Inflammatory macrophage treated with lipopolysaccharide for 1 hour (primary cell): ENCODE measurements at places on chromosomes 1 and 21.

- no peak for DNase-seq
Observed at GRCh38 chr1:181894439-181894859, 167.1 kb downstream of the ZNF648 start.

DNA sequence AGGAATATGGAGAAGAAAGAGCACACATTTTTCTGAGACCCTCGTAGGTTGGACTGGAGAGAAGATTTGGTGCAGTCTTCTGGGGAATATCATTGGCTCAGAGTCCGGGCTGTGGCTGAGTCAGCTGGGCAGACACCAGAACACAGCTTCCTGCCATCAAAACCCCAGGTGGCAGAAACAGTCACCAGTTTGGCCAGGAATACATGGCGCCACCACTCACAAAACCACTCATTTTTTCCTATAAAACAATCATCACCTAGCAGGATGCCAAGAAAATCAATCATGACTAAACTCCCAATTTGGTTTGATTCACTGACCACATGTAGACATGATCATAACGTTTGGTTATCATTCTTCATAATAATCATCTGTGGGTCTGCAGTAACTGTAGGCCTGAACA lies 178.1 kb upstream of the PBX1 start:
- DNase-seq = no peak

DNA sequence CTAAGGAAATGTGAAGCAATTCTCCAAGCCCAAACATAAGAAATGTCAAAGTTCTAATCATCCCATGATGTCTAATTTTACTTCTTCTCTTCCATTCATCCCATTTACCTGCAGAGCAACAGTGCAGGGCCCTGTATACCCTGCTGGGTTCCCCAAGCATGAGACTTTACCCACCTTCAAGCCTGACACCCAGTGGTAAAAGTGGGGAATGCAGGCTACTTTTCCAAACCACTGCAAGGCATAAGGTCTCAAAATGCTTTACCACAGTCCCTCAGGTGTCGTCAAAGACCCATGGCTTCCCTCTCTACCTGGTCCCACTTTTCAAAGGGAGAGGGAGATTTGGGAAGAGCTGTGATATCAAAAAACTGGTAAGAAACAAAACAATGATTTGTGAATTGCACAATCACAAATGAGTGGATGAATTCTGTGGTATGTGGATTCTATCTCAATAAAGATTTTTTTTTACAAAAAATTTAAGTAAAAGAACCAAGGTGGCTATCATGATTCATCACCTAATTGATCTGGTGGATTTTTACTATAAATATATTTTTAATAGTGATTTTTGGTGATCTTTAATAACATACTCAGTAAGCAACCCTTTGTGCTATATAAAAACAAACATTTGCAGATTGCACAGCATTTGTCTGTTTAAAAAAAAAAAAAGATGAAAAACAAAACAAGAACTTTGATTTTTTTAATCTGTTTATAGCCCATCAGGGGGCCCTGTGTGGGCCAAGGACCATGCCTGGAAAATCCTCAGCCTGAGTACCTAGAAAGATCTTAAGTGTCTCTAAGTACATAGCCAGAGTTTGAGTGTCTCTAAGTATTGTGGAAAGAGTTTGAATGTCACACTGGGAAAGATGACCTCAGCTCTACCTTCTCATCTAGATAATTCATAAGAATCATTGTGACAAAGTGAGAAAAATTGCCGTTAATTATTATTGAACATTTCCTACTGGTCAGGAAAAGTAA lies 73.1 kb upstream of the GJB5 start:
- DNase-seq = peak; percentile 59

DNA sequence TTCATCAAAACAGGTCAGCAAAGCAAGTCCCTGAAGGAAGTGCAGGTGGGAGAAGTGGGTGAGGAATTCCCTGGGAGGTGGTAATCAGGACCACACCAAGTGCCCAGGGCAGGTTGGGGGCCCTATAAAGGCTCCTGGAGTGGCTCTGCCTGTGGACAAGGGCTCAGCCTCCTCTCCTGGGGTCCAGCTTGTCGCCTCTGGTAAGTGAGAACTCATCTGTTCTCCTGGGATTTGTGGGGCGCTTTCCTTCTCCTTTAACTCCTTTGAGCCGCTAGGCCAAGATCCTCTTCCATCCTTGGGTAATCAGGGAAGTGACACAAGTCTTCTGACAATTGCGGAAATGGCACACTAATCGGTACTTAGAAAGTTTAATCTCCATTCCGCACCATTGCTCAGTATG lies at the start of gene SPRR4:
TSS of gene SPRR4 (plus strand) at position 154 of the 400 bp plus-strand sequence. CDS start 1,243 bp downstream, outside the sequence.
- DNase-seq = no peak

DNA sequence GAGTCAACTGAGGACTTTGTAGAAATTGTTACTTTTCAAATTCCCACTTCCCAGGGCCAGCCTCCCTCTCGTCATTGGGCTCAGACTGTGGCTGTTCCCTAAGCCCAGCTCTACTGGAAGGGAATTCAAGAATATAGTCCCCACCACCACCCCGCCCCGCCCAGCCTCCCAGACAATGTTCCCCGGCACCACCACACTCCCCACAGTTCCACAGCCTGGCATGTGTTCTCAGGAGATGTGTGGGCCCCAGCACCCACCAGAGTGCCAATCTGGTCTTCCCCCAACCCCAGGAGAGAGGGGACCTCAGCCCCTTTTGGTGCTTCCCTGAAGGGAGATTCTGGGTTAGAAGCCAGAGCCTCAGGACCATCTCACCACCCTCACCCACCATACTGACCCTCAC lies 120.1 kb downstream of the SYT2 start:
- no peak for DNase-seq

DNA sequence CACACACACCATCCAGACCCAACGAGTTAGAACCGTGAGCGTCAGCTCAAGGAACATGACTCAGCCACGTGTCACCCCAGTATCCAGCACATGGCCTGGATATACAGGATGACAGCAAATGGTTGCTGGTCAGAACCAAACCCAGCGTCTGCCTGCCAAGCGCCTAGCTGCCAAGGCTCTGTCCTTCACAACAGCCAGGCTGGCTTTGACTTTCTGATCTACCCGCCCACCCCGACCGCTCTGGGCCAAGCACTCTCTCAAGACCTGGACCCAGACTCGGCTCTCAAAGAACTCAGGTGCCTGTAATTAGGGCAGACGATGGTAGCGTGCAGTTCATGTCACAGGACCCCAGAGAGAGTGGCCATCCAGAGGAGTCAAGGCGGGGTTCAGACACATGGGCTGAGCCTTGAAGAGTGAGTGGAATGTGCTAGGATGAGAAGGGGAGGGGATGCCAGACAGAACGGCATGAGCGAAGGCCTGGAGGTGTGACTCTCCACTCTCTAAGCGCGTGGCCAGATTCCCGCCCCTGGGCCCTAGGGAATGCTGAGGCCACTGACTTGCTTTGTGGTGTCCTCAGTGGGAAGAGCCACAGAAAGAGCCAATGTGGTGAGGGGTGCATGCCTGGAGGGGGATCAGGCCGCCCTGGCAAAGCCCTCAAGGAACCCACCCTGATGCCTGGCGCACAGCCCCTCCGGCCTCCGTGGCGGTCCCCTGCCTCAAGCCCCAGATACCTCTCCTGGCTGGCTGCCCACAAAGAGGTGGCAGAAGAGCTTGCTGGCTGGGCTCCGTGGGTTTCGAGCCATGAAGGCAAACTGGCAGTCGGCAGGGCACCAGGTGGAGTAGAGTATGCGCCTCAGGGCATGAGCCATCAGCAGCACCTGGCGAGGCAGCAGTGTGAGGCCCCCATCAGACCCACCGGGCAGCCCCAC lies 7.0 kb downstream of the SH2D5 start:
- DNase-seq = no peak

- peak; percentile 89 for DNase-seq
Observed at GRCh38 chr1:164709126-164709525, 150.1 kb downstream of the PBX1 start.

- peak; percentile 88 for DNase-seq
Observed at GRCh38 chr21:43645136-43645891, 14.0 kb downstream of the HSF2BP start.

DNA sequence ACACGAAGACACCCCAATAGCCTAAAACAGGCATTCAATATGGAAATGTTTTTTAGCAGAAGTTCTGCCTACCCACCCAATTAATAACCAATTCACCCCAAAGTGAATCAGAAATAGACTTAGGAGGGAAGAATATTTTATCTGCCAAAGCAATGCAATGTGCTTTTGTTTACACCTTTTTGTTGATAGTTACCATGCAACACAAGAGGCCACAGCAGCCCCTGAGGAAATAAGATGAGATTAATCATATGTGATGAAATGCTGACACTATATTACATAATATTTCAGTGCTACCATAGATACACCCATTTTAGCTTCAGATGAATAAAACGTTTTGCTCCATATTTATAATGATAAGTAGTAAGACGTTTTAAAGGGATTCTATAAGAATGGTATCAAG lies 60.9 kb upstream of the RGS2 start:
- peak; percentile 3 for DNase-seq

GRCh38 chr1:107786203-107786845 lies 178.7 kb downstream of the VAV3 start:
- no peak for DNase-seq

DNA sequence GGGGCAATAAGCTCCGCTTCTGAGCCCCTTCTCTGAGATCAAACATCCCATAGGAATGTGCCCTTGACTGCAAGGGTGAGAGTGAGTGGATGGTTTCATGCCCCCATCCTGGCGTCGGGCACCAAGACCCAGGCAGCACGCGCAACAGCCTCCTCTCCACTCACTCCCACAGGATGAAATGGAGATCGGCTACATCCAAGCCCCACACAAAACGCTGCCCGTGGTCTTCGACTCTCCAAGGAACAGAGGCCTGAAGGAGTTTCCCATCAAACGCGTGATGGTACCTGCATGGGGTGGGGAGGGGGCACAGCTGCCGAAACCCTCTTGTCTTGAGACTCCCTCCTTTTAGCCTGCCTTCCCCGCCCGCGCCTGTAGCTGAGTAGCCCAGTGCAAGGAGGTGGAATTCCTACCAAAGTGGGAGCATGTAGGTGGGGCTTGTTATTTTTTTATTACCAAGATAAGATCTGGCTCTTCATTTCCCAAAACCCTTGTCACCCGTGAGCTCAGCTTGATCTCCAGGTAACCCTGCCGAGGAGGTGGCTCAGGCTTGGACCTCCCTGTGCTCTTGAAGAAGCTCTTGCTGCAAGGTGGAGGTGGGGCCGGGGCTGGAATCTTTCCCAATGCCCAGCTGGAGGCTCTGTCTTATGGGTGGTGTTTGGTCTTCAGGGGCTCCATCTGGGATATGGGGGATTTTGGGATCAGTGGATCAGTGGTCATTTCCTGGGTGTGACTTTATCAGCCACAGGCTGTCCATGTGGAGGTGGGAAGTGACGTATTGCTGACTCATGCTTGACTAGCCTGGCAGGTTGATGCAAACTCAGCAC lies 24.0 kb upstream of the PADI6 start:
- DNase-seq = peak; percentile 19

GRCh38 chr1:33460947-33461629 lies 11.4 kb upstream of the ZSCAN20 start:
- peak; percentile 83 for DNase-seq

DNA sequence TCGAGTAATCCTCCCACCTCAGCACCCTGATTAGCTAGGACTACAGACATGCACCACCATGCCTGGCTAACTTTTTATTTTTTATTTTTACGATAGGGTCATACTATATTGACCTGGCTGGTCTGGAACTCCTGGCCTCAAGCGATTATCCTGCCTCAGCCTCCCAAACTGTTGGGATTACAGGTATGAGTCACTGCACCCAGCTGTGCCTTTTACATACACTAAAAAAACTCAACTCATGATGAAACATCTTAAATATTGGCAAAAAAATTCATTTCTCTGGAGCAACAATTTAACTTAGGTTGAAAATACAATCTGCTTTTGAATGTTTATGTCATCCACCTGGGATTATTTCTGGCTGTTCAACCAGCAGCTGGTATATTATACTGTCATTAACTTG lies 598.3 kb upstream of the ZP4 start:
- DNase-seq = no peak

DNA sequence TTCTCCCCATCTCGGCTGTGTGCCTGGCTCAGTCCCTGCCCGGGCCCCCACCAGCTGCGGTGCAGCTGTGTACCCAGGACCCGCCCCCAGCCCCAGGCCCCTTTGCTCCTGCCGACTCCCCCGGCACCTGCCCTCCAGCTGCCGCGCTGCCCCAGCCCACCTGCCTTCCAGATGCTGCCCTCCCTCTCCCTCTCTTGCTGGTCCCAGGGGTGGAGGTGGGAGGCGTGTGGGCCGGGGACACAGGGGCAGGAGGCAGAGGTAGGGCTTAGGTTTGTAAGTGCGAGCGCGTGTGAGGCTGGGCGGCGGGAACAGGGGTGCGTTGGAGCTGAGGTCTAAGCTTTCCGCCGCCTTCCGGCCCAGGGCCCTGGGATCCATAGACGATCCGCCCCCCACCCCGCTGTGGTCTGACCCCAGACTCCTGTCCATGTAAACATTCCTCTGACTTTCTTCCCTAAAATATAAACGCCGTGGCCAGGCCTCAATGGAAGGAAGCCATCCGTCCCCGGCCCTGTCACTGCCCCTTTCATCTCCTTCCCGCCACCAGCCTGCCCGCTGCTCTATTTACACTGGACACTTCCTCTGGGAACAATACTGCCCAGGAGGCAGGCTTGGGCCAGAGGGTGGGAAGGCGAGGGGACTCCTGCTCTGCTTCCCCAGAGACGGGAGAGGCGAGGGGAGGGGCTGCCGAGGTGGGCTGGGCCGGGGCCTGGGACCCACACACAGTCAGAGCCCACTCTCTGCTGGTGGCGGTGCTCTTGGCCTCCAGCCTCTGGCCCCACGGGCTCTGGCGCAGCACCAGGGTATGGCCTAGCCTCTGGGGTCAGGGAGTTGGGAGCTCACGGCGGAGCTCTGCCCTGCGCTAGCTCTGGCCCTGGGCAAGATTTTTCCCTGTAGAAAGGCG lies 128.3 kb downstream of the CASZ1 start:
- DNase-seq = no peak

GRCh38 chr1:217369996-217370551 lies 260.8 kb downstream of the GPATCH2 start:
- no peak for DNase-seq

- DNase-seq = peak; percentile 56
Observed at GRCh38 chr21:33015096-33015495, 10.6 kb upstream of the OLIG2 start.

DNA sequence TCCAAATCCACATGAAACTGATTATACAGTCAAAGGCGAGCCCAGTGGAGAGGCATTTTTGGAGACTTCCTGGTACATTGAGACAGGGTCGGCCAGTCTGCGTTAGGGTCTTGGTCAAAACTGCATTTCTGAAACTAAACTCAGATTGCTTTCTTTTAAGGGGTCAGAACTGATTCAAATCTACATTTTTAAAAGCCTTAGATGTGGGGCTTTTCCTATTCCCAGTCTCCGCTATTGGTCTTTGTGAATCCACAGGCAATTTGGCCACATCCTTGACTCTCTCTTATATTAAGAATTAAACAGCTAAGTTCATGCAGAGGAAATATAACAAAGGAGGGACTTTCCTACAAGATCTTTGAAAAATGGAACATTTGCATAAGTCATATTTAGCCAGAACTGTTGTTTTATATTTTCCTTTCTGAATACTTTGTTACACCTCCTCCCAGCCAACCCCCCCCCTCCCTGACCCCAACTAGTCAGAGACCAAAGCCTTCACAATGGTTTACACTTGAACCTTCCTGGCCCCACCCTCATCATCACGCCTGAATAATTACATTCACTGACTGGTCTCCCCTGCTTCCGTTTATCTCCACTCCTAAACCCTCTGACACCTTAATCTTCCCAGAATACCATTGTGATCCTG lies 30.9 kb downstream of the SELL start:
- no peak for DNase-seq
